Endothelial cell (in vitro differentiated cells): ENCODE measurements at places on chromosomes 6 and 20.

GRCh38 chr6:158660333-158660754, 10.5 kb downstream of the SYTL3 start:
- DNase-seq: no peak

DNA sequence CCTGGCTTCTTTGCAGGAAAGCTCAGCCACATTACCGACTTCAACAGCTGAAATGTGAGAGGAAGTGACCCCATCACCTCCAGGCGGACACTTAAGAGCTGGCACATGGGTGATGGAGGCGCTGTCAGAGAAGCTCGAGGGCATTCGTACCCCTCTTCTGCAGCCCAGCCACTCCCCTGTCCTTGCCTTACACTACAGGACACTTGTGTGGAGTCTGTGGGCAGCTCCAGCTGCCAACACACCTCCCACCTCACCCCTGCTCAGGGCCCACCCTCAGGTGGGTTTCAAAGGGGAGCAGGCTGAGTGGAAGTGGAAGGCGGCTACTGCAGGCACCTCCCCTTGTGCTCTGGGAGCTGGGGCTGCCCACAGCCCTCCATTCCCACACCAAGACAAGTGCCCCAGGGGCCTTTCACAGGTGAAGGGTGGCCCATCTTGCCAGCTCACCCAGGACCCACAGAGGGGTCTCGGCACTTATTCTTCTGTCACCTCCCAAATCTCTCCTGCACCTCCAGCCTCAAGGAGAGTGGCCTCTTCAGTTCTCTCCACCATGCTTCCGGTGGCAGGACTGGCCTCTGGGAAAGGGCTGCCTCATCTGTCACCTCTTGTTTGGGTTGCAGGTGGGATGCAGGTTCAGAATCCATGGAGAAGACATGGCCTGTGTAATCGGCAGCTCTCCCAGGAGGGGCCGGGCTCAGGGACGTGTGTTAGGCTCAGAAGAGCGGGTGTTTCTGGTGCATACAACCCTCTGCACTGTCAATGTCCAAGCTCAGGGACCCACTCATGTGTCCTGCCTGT, 49.8 kb downstream of the IRF4 start:
- no peak for DNase-seq

DNA sequence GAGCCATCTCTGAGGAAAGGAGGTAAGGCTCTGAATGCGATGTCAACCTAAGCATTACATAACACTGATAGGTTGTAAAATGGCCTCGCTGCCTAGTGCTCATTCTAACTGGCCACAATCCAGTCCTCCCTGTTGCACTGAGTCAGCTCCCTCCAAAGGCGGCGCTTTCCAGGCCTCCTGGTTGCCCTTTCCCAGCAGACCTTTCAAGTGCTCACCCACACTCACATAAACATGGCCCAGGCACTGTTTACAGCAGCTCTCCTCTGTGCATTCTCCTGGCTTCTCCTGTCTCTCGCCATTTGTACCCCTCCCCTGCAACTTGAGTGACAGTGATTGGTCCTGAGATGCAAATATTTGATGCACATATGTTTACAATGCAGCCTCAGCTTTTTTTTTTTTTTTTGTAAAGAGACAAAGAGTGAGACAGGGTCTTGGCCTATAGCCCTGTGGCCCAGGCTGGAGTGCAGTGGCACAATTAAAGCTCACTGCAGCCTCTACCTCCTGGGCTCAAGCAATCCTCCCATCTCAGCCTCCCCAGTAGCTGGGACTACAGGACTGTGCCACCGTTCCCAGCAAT, 36.8 kb upstream of the PRND start:
- no peak for DNase-seq

GRCh38 chr6:136405420-136406029, 115.9 kb upstream of the BCLAF1 start:
- DNase-seq: no peak

DNA sequence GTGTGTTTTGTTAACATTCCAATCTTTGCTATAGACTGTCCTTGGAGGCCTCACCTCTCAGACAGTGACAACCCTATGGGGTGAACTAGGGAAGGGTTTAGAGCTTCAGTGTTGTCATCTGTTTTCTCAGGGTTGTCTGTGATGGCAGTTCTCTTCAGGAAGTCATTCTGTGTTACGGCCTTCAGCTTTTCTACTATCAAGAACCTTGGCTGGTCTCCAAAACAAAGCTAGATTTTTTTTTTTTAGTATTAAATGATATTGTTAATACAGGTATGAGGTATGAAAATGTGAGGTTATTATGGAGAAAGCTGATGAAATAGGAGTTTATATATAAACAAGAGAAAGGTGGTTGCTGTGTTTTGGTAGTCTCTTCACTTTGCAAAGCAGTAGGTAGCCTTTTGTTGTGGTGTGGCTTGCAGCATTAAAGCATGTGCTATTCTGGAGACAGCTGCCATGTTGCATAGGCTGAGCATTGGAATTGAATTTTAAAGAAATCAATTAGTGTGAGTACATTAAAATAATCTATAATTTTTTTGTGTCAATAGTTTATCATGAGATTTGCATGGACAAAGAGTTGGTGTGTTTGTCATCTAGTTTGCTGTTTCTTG, 162.6 kb downstream of the CARMIL1 start:
- DNase-seq: no peak

DNA sequence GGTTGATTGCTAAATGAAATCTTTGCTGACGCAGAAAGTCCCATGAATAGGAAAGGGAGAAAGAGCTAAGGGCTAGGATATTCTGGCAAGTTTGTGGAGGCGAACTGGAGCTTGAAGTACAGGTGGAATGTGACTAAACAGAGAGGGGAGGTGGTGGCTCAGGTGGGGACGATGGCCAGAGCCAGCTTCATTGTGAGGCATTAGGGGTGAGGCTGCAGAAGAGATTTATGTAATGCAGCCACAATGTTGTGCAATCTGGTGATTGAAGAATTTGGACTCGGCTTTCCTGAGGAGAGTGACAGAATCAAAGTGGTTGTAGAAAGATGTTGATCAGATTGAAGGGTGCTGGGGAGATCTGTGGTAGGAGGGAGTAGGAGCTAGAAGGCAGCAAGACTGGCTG, 42.9 kb upstream of the SPACA1 start:
- no peak for DNase-seq

DNA sequence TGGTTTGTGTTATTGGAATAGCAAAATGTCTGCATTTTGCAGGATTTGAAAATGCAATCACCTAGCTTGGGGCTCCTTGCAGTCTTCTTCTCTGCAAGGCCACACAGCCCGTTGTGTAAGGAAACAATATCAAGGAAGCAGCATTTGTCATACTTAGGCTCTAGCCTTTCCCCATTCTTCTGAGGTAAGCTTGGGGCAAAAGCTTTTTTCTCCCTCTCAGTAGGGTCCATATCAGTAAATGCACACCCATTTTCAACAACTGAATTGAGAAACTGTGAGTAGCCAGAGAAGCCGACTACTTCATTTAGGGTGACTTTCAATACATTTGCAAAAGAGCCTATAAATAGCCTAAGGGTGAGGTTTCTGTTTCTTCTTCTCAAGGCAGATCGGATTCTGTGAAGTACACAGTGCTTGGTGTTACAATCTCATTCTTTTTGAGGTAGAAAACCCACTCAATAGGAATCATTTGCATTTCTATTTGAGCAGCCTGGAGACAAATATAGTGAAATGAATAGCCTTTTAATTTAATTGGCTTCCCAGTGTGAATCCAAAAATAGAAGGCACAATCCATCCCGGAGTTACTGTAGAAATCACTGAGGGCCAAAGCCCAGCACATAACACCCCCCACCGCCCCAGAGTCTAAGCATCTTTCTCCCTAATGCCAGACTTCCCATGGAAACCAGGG, 61.8 kb downstream of the BTBD3 start:
- DNase-seq: no peak

- no peak for DNase-seq
These were observed 97.7 kb downstream of the PSMB1 start for GRCh38 chr6:170455335-170455979.

GRCh38 chr6:154938221-154938580, 56.9 kb upstream of the TIAM2 start:
- DNase-seq: no peak

GRCh38 chr6:33936886-33937285, 133.1 kb upstream of the MLN start:
- DNase-seq: no peak

GRCh38 chr6:129084406-129084805, 201.5 kb downstream of the LAMA2 start:
- DNase-seq: no peak

GRCh38 chr6:17729223-17730077, 22.7 kb upstream of the NUP153 start:
- DNase-seq: no peak
